ENCODE measurements at places on chromosomes 1 and 21. TPM values are rescaled to one million over a fixed set of nuclear protein-coding genes. Genes with fewer than 3 reads are reported as not detected.

DNA sequence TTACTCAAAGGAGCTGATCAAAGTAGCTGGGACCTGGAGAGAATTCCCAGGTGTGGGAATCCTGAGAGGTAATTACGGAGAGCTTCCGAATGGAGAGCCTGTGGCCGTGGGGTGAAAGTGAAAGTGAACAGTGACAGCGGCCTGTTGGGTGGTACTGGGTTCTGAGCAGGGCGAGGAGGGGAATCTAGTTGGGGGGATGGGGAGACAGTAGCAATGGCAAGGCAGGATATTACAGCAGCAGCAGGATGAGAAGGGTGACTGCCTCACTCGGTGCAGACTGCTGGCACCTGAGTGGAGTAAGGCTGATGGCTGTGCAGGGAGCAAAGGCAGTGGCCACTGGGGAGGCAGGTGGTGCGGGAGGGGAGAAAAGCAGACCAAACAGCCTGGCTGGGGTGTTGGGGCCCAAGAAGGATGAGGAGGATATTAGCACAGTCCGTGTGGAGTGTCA, 70.3 kb upstream of the PRDX6 start:
- no peaks in the 10 kb centered on the region for H3K36me3 ChIP-seq
- no peak overlapping the region for H3K4me3 ChIP-seq
- no peak for DNase-seq
- no peaks in the 10 kb centered on the region for H3K4me1 ChIP-seq
- no peaks in the 10 kb centered on the region for H3K27me3 ChIP-seq
- H3K27ac ChIP-seq: no peak overlapping the region

DNA sequence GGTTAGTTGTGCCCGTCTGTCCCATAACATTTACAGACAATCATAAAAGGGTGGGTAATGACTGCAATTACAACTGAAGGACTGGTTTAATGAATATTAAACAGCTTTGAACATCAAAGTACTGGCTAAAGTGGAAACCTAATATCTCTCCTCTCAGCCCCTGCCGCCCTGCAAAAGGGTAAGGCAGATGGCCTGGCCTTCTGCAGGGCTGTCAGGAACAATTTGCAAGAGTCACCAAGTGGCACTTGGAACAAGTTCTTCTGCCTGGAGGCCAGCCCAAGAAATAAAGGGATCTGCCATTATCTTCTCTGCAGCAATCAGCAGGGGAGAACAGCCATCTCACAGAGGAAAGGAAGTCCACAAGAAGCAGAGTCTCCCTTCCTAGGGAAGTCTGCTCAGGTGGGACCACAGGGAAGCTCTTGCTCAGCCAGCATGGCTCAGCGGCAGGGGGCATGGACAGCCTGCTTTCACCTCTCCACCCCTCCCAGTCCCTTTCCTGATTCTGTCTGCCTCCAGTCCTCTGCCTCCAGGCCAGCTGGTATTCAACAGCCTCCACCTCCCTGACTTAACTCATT, 96.1 kb downstream of the TRABD2B start:
- H3K36me3 ChIP-seq: no peaks in the 10 kb centered on the region
- H3K27me3 ChIP-seq: no peaks in the 10 kb centered on the region
- no peak overlapping the region for H3K4me3 ChIP-seq
- H3K27ac ChIP-seq: no peak overlapping the region

GRCh38 chr21:44043613-44044012, 31.5 kb downstream of the TRAPPC10 start:
- no peaks in the 10 kb centered on the region for H3K27me3 ChIP-seq
- no peak overlapping the region for H3K27ac ChIP-seq
- no peaks in the 10 kb centered on the region for H3K36me3 ChIP-seq
- no peak for DNase-seq
- no peaks in the 10 kb centered on the region for H3K4me1 ChIP-seq

GRCh38 chr1:182600745-182601415, 3.3 kb downstream of the RGS16 start:
- DNase-seq: no peak
- H3K27me3 ChIP-seq: peaks cover 3% of the 10 kb centered on the region
- no peaks in the 10 kb centered on the region for H3K36me3 ChIP-seq
- no peak overlapping the region for H3K4me3 ChIP-seq
- no peak overlapping the region for H3K27ac ChIP-seq

The BMP8B gene
- polyA plus RNA-seq: 3.1 TPM

The AK2 gene
- 147 TPM for polyA plus RNA-seq

The C1orf53 gene
- polyA plus RNA-seq: 14.4 TPM

The FAM110D gene
- polyA plus RNA-seq: 0.40 TPM

Data from hepatocyte (in vitro differentiated cells).